ENCODE measurements at places on chromosomes 7 and 10. TPM values are rescaled to one million over a fixed set of nuclear protein-coding genes. Genes with fewer than 3 reads are reported as not detected.

ANKRD22 gene
- total RNA-seq, result 20.6 TPM

- no peak overlapping the region for H3K27ac ChIP-seq
- no peaks in the 10 kb centered on the region for H3K27me3 ChIP-seq
- DNase-seq, result peak; percentile 53
- no peak overlapping the region for H3K4me3 ChIP-seq
- no peaks in the 10 kb centered on the region for H3K36me3 ChIP-seq
Measured at GRCh38 chr7:152336754-152337368, 98.9 kb downstream of the KMT2C start.

GRCh38 chr7:134693256-134693655 lies 46.6 kb downstream of the BPGM start:
- H3K27ac ChIP-seq, result no peak overlapping the region
- no peaks in the 10 kb centered on the region for H3K36me3 ChIP-seq
- no peak overlapping the region for H3K4me3 ChIP-seq
- DNase-seq, result no peak
- peaks cover 27% of the 10 kb centered on the region for H3K27me3 ChIP-seq

DNA sequence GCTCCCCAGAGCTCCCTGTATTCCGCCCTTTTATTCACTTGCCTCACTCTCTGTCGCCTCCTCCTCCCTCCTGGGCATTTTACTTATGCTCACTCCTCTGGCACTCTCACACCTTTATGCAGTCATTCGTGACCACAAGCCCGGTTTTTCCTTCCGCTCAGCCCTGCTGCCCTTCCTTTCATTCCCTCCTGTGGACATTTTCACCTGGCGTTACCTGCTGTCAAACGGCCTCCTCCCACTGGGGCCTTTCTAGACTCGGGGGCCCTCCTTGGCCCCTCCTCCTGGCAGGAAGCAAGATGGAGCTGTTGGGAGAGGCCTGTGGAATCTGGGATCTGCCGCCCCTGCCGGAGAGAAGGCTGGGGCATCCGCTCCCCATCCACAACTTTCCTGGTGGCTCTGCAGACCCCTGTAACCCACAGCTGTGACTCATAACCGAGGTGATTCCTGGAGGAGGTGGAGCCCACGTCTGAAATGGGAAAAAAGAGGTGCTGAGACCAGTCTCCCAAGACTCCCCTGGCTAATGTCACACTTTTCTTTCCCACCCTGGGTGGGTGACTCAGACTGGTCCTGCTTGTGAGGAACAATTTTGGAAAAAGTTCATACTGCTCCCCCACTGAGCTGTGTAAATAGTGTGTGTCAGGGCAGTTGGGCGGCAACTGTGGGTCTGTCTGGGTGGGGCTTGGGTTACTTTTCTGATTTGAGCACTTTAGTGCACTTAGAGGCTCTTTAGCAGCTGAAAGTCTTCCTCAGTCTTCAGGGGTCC lies 1.2 kb downstream of the VCL start:
- no peaks in the 10 kb centered on the region for H3K27me3 ChIP-seq
- H3K4me1 ChIP-seq, result peaks cover 50% of the 10 kb centered on the region
- peak; percentile 80 for DNase-seq
- H3K27ac ChIP-seq, result peak overlapping the region; percentile 98
- peak overlapping the region; percentile 97 for H3K4me3 ChIP-seq

- no peaks in the 10 kb centered on the region for H3K4me1 ChIP-seq
- H3K4me3 ChIP-seq, result no peak overlapping the region
- no peak overlapping the region for H3K27ac ChIP-seq
- no peaks in the 10 kb centered on the region for H3K36me3 ChIP-seq
- no peak for DNase-seq
Measured at GRCh38 chr10:69749178-69750010, 52.3 kb upstream of the COL13A1 start.

SHTN1 gene
- 32.3 TPM for total RNA-seq
